ENCODE measurements at places on chromosomes 4 and X. TPM values are rescaled to one million over a fixed set of nuclear protein-coding genes. Genes with fewer than 3 reads are reported as not detected.

EREG gene
- total RNA-seq: 13.5 TPM

ALB gene
- not detected for total RNA-seq

HHIP gene
- total RNA-seq: 4.5 TPM

RIBC1 gene
- total RNA-seq: 0.73 TPM

POU4F2 gene
- not detected for total RNA-seq

EPHA5 gene
- total RNA-seq: not detected

HAND2 gene
- 15.4 TPM for total RNA-seq

COL4A6 gene
- 1.5 TPM for total RNA-seq
